ENCODE measurements at places on chromosomes 5 and 9.

DNA sequence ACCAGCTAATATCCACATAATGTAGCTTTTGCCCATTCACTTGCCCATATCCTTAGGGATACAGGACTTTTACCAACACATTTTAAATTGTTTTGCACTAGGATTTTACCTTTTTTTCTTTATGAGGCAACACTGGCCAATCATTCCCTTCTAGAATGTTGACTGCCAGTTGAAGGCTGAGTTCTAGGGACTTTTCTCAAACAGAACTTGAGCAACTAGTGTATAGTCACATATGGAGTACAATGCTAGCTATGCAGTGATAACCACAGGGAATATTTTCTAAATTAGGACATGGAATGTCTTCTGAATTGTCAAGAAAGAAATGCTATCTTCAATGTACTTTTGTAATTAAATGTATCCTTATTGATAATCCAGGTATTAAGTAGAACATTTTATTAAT lies 133.6 kb downstream of the OXCT1 start:
- no peak for DNase-seq

GRCh38 chr5:89556215-89556913 lies 673.4 kb upstream of the MEF2C start:
- peak; percentile 12 for DNase-seq

DNA sequence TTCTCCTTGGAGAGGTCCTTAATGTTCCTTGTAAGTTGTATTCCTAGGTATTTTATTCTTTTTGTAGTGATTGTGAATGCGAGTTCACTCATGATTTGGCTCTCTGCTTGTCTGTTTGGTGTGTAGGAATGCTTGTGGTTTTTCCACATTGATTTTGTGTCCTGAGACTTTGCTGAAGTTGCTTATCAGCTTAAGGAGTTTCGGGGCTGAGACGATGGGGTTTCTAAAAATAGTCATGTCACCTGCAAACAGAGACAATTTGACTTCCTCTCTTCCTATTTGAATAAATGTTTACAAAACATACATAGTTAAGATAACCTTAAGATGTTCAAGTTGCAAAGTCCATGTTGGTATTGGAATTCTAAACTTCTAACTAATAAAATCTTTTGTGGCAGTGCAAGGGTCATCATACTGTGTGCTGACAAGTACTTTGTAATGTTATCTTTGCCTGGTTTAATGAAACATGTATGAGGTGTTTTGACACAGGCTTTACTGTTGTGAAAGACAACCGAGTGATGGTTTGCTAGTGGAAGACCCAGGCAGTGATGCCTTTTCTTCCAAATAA lies 286.2 kb downstream of the MRPS30 start:
- no peak for DNase-seq

- no peak for DNase-seq
These were observed 55.4 kb upstream of the CTNNA1 start for GRCh38 chr5:138697720-138698360.

DNA sequence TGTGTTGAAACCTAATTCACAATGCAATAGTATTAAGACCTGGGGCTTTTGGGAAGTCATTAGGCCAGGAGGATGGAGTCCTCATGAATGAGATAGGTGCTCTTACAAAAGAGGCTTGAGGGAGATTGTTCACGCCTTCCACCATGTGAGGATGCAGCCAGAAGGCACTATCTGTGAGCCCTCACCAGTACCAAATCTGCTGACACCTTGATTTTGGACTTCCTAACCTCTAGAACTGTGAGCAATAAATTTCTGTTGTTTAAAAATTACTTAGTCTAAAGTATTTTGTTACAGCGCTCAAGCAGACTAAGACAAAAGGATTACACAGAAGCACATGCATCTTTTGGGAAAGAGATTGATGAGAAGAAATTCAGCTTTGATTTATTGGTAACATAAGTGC lies 232.9 kb upstream of the NR4A3 start:
- DNase-seq: no peak

- DNase-seq: no peak
These were observed 98.0 kb downstream of the GABBR2 start for GRCh38 chr9:98610711-98611110.

GRCh38 chr5:36723912-36724311 lies 117.5 kb downstream of the SLC1A3 start:
- DNase-seq: no peak

DNA sequence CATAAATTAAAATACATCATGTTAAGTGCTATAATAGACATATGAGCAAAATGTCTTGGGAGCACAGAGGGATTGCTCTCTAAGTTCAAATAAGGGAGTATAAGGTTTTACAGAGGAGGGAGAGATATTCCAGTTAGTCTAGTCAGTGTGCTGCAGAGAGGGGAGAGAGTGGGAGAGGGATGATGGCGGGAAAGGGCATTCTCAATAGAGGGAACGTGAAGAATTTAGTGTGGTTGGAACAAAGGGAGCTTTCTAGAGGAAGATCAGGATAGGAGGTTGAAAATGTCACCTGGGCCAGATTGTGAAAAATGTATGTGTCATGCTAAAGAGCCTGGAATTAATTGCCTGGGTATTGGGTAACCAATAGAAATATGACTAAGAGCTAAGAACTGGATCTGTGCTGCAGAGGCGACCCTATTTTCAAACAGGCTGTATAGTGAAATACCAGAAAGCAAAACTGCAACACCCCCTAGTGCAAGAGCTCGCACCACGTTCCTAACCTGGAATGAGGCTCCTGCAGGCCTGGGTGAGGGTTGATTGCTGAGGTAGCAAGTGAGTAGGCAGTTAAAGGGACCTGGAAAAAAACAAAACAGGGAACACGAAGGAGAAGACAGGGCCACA lies 791.8 kb upstream of the C9orf72 start:
- DNase-seq: no peak

GRCh38 chr5:58582803-58583491 lies at the start of gene RAB3C:
TSS of gene RAB3C (plus strand) at chr5:58583075. CDS start at chr5:58583209, 134 bp downstream.
- DNase-seq: peak; percentile 85

GRCh38 chr5:129098488-129099183 lies 4.1 kb downstream of the ISOC1 start:
- DNase-seq: no peak

DNA sequence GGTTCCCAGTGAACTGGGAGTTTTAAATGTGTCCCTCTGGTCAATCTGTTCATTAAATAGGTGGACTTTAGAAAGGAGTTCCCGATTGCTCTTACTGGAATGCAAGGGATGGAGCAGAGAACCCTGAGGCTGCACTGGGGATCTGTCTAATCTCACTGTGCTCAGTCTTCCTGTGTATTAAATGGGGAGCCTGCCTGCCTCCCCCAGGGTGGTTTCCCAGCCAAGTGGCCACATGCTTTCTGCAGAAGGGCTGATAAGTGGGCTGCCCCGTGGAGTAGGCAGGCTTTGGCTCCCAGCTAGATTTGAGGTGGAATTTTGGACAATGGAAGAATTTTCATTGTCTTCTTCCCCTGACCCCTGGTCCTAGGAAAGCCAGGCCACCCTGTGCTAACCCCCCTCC lies 14.0 kb upstream of the PHYHD1 start:
- DNase-seq: no peak

DNA sequence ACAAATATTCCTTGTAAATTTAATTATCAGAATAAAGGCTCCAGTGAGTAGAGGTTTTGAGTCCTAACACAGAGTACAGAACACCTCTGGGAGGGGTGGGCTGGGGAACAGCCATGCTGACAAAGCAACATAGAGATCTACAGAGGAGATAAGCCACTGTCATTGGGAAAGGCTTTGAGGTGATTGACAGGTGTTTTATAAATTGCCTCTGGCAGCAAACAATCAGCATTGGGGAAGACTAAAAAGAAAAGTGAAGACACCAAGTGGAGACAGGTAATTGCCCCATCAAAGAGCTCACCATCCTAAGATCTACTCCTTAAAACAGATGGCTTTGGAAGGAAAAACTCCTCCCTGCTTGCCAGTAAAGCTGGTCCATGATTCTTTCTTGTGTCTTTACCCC lies 189.7 kb upstream of the TLE4 start:
- no peak for DNase-seq

- DNase-seq: no peak
These were observed 9.4 kb downstream of the SLC38A9 start for GRCh38 chr5:55702598-55703345.

GRCh38 chr9:137924761-137925369 lies 47.3 kb downstream of the CACNA1B start:
- DNase-seq: no peak

DNA sequence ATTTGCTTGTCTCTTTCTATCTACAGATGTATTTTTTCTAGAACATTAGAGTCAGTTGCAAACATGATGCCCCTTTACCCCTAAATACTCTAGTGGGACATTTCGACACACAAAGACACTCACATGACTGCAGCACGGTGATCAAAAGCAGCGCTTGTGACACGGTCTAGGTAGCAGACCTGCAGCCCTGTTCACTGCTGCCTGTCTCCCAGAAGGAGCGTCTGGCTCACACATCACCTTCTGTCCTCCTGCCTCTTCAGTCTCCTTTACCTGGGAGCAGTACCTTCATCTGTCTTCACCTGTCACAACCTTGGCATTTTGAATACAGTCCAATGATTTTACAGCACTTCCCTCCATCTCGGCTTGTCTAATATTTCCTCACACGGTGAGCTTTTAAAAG lies 51.9 kb upstream of the SH3PXD2B start:
- DNase-seq: no peak

GRCh38 chr9:35060548-35061207 lies 11.7 kb downstream of the VCP start:
- DNase-seq: no peak

DNA sequence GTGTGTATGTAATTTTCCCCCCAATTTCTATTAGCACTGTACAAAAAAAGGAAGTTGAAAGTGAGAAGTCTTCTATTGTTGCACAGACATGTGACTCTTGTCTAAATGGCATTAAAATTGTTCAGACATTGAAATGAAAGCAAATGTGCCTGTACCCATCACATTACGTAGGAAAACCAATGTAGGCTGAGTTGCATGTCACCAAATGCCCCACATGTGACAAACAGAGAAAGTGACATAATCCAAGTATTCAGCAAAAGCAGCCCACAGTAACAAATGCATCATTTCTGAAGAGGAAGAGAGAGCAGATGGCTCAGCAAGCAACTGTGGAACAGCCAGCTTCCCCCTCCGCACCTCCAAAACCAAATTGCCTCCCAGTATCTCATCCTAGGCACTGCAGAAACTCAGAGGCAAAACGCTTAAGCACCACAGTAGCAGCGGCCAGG lies 161.5 kb upstream of the NR4A3 start:
- DNase-seq: no peak

GRCh38 chr5:80408484-80409366 lies 861 bp downstream of the ZFYVE16 start:
- no peak for DNase-seq

DNA sequence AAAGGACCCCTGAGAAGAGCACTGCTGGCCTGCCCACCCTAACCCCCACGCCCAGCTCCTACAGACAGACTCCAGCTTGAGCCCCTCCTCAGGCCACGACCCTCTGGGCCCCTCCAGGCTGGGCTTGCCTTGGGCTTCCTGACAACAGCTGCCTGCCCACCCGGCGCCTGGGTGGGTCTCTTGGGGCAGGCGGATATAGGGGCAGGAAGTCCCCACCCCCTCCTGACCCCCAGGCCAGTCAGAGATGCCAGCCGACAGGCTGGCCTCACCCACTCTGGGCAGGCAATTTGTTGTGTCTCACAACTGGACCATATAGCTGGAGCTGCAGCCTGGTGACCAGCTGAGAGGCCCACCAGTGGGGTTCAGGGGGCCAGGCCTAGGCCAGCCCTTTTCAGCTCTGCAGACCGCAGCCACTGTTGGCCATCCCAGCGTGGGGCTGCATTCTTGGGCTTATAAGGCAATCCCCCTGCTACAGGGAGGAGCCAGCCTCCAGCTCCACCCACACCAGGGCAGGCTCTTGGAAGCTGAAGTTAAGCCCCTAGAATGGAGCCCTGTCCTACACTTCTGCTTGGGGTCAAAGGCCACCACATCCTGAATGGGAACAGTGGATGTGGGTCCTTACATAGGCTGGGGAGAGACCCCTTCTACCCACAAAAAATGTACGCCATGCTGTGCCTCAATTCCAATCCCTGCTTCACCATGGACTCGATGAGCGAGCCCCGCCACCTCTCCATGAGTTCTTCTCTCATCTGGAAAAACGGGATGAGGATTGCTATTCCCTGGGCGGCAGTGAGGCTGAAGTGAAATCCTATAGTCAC lies 2.0 kb downstream of the PDLIM7 start:
- peak; percentile 51 for DNase-seq

DNA sequence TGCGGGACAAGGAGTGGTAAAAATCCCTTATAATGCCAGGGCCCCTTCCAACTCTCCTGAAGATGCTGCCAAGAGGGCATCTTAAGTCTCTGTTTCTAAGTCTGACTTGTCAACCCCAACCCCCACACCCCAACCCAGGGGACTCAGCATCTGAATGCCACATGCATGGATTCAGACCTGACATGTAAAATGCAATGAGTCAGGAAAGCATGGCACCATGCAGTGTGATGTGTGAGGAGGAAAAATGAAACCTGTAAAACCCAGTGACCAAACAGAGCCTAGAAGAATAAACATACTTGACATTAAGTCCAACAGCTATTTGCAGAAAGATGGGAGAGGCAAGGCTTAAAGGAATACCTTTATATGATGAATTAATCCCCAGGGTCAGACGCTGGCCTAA lies 112.4 kb downstream of the ASTN2 start:
- DNase-seq: no peak

GRCh38 chr9:107739601-107740082 lies 250.1 kb upstream of the KLF4 start:
- peak; percentile 25 for DNase-seq

DNA sequence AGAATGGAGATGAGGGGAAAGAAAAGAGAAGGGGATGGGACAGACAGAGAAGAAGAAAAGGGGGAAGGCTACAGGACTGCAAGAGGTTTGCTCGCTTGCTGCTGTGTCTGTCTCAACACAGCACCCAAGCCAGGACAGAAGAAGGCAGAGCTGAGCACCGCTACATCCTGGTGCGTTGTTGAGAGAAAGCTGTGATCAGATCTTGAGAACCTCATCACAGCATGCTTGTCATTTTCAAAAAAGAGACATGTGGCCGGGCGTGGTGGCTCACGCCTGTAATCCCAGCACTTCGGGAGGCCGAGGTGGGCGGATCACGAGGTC lies 110.9 kb downstream of the NXNL2 start:
- DNase-seq: no peak

GRCh38 chr5:112097768-112098167 lies 321.3 kb downstream of the EPB41L4A start:
- no peak for DNase-seq

- no peak for DNase-seq
These were observed 44.9 kb upstream of the CDH18 start for GRCh38 chr5:20032896-20033295.

DNA sequence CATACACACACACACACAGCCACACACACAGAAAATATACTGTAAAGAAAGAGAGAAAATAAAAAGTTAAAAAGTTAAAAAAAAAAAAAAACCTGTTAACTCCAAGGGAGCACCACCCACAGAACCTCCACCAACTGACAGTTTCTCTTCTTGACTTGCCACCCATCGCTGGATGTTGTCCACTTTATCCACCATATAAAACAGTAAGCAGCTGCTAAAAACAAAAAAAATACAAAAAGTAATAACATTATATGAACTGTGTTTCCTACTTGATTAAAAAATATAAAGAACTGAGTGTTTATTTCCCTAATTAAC lies 1.2 kb downstream of the PURA start:
- no peak for DNase-seq

Data from T1000 (cell line).